Spinal cord (tissue), 10 donors: ENCODE measurements at places on chromosomes 16 and 17. TPM values are rescaled to one million over a fixed set of nuclear protein-coding genes. Genes with fewer than 3 reads are reported as not detected.
A peak's percentile ranks its signal among the peaks of the same experiment; 100 is the strongest.

DNA sequence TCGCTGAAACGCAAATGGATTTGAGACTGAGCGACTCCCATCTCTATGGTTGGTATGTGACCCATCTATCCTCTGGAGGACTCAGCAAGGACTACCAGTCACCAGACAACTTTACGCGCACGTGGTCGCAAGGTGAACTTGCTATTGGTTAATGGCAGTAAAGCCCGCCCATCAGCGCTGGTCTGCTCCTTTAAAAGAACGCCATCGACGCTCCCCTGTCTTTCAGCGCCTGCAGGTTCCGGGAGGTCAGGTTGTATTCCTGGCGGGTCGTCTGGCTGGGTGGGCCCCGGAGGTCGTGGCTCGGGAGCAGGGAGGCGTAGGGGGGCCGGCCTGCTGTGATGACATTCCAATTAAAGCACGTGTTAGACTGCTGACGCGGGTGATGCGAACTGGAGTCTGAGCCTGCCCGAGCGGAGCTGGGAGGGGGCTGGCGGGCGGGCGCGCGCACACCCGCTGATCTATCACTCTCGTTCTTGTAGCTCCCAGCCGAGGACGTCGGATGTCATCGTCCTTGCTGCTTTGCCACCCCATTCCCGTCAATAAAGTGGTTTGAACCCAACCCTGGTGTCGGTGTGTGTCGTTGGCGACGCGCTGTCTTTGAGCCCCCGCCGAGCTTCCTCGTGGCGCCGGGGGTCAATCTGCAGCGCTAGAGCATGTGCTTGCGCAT lies 15.9 kb upstream of the ERN1 start:
- DNase-seq: peak; percentile 99
- no peaks in the 10 kb centered on the region for H3K27me3 ChIP-seq
- H3K4me3 ChIP-seq: peak overlapping the region; percentile 93
- H3K36me3 ChIP-seq: peaks cover 6% of the 10 kb centered on the region
- peaks cover 8% of the 10 kb centered on the region for H3K4me1 ChIP-seq

DNA sequence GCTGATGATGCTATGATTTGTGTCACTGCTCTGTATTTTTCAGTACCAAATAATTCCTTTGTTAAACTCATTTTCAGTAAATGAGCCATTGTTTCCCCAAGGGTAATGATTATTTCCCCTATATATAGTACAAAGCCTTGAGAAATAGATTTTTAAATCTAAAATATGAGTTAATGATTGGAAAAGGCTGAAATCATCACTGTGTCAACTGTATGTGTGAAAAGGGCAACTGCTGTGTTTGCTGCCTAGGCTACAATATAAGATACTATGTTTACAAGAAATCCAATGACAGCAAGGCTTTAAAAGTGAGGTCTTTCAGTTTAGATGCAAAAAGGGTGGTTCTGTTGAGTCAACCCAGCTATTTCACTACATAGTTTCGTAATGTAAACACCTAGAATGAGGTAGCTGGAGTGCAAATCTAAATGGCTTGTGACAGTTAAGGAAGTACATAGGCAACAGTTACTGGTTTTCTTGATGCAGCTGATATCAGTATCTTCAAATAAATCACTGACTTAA lies 15.3 kb downstream of the NLK start:
- H3K4me1 ChIP-seq: no peaks in the 10 kb centered on the region
- H3K27ac ChIP-seq: no peak overlapping the region
- no peak overlapping the region for H3K4me3 ChIP-seq
- no peak for DNase-seq

DNA sequence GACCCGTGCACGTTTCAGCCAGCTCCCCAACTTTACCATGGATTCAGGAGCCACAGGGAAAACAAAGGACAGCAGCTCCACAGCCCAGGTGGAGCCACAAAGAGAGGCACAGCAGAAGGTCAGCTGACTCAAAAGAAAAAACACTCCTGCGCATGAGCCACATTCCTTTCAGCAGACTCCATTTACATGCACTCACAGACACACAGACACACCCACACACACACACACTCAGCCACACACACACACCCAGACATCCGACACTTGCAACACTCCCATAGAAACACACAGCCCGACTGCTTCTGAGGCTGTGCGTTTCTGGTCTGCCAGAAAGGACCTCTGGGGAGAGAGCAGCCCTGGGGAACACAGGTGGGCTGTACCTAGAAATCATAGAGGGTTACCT lies 2335.5 kb downstream of the TP53TG3F start:
- DNase-seq: no peak
- no peak overlapping the region for H3K27ac ChIP-seq
- H3K4me1 ChIP-seq: no peaks in the 10 kb centered on the region
- no peak overlapping the region for H3K4me3 ChIP-seq

GRCh38 chr16:89256651-89257254 lies 39.2 kb downstream of the ZNF778 start:
- DNase-seq: no peak
- H3K27me3 ChIP-seq: peaks cover 16% of the 10 kb centered on the region
- H3K4me1 ChIP-seq: peaks cover 15% of the 10 kb centered on the region
- no peak overlapping the region for H3K27ac ChIP-seq
- peaks cover under 1% of the 10 kb centered on the region for H3K36me3 ChIP-seq

GRCh38 chr16:62831235-62831850 lies 795.1 kb upstream of the CDH8 start:
- peak; percentile 68 for DNase-seq
- H3K4me1 ChIP-seq: no peaks in the 10 kb centered on the region
- no peak overlapping the region for H3K4me3 ChIP-seq
- H3K27ac ChIP-seq: no peak overlapping the region
- no peaks in the 10 kb centered on the region for H3K27me3 ChIP-seq

DNA sequence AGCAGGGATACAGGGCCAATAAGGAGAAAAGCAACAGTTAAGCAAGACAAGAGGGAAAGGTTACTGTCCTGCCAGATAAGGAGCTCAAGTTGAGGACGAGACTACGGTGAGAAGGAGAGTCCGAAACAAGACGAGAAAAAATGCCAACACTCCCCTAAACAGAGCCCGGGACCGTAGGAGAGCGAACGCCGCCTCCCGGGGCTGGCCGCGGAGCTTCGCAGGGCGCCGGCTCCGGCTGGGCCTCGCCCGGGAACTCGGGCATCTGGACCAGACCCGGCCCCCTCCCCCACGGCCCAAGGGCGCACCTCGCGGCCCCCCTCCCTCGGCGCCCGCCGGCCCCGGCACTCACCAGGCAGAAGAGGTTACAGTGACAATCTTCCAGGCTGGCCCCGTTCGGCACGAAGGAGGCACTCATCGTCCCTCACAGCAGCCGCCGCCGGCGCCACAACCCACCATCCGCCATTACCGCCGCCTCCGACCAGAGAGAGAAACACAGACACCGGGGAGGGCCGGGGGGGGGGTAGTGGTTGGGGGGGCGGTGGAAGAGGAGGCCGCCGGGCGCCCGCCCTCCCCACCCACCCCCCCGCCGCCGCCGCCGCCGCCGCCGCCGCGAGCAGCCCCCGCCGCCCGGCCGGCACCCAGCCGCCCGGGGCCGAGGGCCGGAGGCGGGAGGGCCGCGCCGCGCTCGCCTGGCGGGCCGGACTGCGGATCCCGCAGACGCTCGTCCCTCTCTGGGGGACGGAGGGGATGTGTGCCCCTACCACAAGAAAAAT lies at the start of gene MED13:
MED13 (minus strand) TSS at position 488 of the 773 bp plus-strand sequence; CDS start at position 415, 73 bp downstream.
- H3K4me3 ChIP-seq: peak within 1 kb of the TSS; percentile 96
- peaks cover 8% of the 10 kb centered on the region for H3K36me3 ChIP-seq
- no peak for DNase-seq
- H3K27ac ChIP-seq: peak within 1 kb of the TSS; percentile 99
- peaks cover 6% of the 10 kb centered on the region for H3K4me1 ChIP-seq

- no peaks in the 10 kb centered on the region for H3K27me3 ChIP-seq
- H3K27ac ChIP-seq: peak within 1 kb of the TSS; percentile 27
- no peaks in the 10 kb centered on the region for H3K4me1 ChIP-seq
- H3K36me3 ChIP-seq: no peaks in the 10 kb centered on the region
- peak within 1 kb of the TSS; percentile 12 for H3K4me3 ChIP-seq
- DNase-seq: no peak
Measured at GRCh38 chr17:64020056-64020766, at the start of gene ICAM2. ICAM2 (minus strand) TSS chr17:64020633; CDS start chr17:64006691, 13,942 bp downstream.

DNA sequence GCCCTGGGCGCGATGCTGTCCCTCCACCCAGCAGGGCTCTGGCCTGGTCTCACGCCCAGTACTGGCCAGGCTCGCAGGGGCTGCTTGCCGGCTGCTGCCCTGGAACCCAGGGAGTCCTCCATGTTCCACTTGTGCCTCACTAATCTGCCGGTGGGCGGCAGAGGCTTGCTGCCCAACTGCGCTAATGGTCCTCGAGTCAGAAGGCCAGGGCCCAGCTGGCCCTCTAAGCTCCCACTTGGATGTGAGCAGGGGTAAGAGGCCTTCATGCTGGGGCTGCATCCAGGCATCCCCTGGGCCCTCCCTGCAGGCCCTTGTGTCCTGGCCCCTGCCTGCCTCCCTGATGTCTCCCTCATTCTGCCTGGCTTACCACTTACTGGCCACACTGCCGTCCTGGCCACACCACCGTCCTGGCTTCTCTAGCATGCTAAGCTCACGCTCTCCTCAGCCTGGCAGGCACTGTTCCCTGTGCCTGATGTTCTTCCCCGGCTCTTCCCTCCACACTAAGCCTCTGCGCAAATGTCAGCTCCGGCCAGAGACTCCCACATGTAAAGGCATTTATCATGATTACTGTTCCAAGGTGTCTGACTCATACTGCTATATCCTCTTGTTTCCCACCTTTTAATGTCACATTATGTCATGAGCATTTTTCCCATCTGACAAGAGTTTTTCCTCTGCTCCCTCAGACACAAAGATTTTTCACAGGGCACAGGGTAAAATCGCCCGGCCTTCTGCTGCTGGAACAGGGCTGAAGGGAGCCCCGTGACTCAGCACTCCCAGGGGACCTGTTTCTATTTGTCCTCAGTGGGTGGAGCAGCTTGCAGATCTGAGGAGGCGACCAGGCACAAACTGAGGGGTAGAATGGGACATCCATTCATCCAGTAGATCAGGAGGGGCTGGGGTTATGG lies 15.9 kb downstream of the B9D1 start:
- no peak overlapping the region for H3K4me3 ChIP-seq
- DNase-seq: no peak
- peaks cover 47% of the 10 kb centered on the region for H3K4me1 ChIP-seq
- no peak overlapping the region for H3K27ac ChIP-seq

- no peak overlapping the region for H3K4me3 ChIP-seq
- H3K36me3 ChIP-seq: peaks cover 96% of the 10 kb centered on the region
- no peaks in the 10 kb centered on the region for H3K27me3 ChIP-seq
- H3K4me1 ChIP-seq: peaks cover 13% of the 10 kb centered on the region
Measured at GRCh38 chr17:41907185-41907556, 11.6 kb downstream of the ACLY start.

DNA sequence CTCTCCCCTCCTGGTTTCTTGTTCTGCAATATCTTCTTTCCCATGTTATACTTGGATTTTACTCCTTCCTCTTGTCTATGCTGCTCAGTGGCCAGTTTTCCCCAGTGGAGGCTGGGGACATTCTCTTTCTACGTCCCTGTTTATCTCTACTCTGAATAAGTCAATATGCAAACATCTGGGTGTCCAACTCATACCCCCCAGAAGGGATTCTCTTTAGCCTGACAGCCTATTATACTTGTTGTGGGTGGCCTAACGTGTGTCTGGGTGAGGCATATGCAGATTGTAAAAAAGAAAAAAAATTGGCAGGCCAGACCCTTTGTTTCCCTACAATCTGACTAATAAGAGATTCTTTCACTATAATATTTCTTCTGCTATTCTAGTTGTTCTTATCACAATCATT lies 134.2 kb upstream of the MAF start:
- no peak overlapping the region for H3K27ac ChIP-seq
- DNase-seq: no peak
- no peaks in the 10 kb centered on the region for H3K4me1 ChIP-seq
- H3K36me3 ChIP-seq: no peaks in the 10 kb centered on the region
- H3K4me3 ChIP-seq: no peak overlapping the region

Gene CACNA1H
- 7.8 TPM for total RNA-seq

Gene KRT9
- not detected for total RNA-seq

Gene FAM83G
- total RNA-seq: 1.2 TPM

Gene SMIM5
- total RNA-seq: 3.0 TPM

Gene METTL26
- 26.8 TPM for total RNA-seq

Gene DNAAF1
- total RNA-seq: 20.1 TPM
